ENCODE measurements at places on chromosomes 1 and 21.

DNA sequence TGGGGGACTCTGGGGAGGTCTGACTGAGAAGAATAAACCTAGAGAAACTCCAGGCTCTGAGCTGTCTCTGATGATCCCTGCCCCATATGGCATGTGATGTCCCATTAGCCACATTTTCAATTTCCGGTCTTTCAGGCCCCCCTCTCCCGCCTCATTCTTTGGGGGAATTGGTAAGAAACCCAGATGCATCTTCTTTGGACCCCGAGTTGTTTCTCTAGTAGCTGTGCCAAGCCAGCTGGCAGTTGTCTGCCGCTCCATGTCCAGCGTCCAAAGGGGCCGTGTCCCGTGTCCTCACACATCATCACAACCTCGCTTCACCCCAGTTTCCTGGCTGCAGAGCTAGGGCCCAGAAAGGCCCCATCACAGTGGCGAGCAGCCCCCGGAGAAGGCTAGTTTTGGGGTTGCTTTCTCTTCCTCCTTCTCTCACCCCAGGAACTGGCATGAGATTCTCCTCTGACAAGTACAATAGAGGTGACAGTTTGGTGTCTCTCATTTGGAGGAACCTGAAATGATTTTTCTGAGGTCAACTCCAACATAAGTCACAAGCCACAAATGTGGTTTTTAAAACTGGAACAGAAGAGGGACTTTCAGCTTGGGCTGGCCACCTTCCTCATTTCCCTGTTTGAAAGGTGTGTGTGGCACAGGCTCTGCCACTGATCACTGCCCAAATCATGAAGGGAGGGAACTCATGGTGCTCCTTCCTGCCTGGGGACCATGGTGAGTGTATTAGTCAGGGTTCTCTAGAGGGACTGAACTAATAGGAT lies 6.4 kb upstream of the GPR157 start:
- DNase-seq, result no peak

- no peak for DNase-seq
Observed at GRCh38 chr21:45317398-45318145, 29.9 kb upstream of the POFUT2 start.

GRCh38 chr1:179168536-179168935 lies 60.9 kb downstream of the ABL2 start:
- DNase-seq, result no peak

DNA sequence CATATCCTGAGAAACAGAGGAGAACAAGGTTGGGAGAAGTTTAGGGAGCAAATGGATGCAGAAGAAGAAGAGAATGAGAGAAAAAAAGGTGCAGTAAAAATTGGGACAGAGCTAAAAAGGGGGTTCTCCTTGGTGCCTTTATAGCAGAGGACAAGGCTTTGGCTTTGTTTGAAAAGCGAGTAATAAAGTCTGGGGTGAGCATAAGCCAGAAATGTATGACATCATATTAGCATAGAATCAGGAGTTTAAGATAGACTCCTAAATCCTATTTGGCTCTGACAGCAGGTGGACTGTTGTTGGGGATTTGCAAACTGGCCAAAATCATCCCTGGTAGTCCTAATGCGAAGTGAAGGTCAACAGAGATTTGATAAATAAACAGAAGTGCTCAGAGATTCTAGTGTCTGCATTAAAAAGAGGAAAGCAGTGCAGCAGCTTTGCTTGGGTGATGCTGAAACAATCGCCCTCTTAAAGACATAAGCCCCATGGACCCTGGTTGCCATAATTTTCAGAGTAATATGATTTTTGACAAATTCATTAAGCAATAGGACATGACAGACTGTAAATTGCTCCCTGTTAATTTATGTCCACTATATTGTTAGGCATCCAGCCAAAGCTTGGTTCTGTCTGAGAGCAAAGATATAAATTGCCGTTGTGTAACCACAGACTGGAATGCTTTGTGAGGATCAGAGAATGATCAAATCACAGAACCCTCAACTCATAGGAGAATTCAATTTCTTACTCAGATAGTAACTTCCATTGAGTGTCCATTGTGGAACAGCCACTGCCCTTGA lies 385.0 kb upstream of the NFIA start:
- no peak for DNase-seq

- DNase-seq, result no peak
Observed at GRCh38 chr21:29721221-29721620, 218.6 kb downstream of the GRIK1 start.

DNA sequence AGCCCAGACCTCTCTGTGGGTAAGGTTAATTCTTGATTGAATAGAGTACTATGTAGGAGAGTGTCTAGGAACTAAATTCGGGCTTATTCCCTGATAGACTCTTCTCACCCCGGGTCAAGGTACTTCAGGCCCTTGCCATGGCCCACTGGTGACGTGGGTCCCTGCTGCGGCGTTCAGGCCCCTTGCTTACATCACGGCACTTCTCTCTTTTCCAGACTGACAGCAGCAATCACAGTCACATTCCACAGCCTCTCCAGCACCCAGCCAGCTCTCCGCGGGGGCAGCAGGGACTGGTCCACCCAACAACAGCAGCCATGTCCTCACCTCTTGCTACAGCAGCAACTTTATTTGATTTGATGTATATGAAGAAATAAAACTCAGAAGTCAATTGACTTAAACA lies 401.2 kb upstream of the VAMP3 start:
- DNase-seq, result no peak

- no peak for DNase-seq
Observed at GRCh38 chr1:199202331-199202730, 563.5 kb downstream of the PTPRC start.

GRCh38 chr1:230215031-230215430 lies 148.0 kb downstream of the GALNT2 start:
- DNase-seq, result peak; percentile 31

GRCh38 chr1:182699393-182700350 lies 15.3 kb upstream of the RGS8 start:
- DNase-seq, result peak; percentile 88

- no peak for DNase-seq
Observed at GRCh38 chr1:33155877-33156538, 25.8 kb downstream of the TRIM62 start.

- peak; percentile 31 for DNase-seq
Observed at GRCh38 chr1:182615468-182616129, 11.4 kb upstream of the RGS16 start.

GRCh38 chr1:165877940-165878556 lies 50.6 kb downstream of the UCK2 start:
- no peak for DNase-seq

DNA sequence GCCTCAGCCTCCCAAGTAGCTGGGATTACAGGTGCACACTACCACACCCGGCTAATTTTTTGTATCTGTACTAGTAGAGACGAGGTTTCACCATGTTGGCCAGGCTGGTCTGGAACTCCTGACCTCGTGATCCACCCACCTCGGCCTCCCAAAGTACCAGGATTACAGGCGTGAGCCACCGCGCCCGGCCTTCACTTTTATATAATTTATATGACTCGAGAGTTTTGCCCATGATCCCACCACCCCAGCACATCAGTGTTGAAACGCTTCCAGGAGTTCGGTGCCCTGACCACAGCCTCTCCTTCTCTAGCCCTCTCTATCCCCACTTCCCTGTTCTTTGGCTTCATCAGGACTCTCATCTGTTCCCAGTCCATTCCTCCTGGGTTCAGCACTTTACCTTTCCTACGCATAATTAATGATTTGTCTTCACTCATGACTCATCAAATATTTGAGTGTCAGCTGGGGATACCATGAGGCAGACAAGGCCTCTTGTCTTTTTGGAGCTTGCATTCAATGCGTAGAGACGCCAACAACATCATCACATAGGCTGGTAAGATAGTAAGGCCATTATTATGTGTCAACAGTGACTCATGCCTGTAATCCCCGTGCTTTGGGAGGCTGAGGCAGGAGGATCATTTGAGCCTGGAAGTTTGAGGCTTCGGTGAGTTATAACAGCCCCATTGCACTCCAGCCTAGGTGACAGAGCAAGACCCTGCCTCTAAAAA lies 1.4 kb downstream of the PMF1 start:
- DNase-seq, result no peak

- DNase-seq, result no peak
Observed at GRCh38 chr1:110135666-110136065, 14.6 kb upstream of the SLC6A17 start.

GRCh38 chr1:110434946-110435345 lies 16.0 kb upstream of the PROK1 start:
- no peak for DNase-seq

DNA sequence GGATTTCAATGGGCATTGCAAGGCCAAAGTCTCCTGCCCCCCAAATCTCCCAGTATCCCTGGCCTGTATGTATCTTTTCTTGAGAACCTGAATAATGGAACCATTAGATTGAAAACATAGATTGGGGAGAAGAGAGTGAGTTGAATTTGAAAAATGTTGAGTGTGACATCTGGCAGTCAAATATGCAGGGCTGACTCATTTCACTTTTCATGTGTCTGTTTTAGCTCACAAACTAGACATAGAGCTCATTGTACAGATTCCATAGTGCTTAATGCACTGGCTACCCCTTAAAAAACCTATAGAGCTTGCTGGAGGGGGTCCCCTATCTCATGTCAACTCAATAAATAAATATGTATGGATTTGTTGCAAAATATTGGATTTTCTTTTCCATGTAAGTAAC lies 30.8 kb downstream of the DDR2 start:
- DNase-seq, result no peak

- DNase-seq, result no peak
Observed at GRCh38 chr1:12201352-12202189, 28.3 kb upstream of the VPS13D start.

DNA sequence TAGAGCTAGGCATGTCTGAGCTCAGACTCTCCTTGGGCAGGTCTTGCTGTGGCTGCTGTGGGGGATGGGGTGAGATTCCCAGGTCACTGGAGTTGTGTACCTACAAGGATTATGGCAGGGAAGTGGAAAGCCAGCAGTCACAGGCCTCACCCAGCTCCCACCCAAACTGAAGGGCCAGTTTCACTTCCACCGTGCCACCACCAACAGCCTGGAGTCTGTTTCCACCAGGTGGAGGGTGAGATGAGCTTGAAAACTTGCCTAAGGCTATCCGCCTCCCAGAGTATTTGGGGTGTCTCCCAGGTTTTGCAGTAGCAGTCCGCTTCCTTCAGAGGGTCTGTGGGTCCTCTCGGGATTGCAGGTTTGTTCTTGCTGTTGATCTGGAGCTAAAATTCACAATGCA lies 327.7 kb downstream of the PTPRC start:
- no peak for DNase-seq

DNA sequence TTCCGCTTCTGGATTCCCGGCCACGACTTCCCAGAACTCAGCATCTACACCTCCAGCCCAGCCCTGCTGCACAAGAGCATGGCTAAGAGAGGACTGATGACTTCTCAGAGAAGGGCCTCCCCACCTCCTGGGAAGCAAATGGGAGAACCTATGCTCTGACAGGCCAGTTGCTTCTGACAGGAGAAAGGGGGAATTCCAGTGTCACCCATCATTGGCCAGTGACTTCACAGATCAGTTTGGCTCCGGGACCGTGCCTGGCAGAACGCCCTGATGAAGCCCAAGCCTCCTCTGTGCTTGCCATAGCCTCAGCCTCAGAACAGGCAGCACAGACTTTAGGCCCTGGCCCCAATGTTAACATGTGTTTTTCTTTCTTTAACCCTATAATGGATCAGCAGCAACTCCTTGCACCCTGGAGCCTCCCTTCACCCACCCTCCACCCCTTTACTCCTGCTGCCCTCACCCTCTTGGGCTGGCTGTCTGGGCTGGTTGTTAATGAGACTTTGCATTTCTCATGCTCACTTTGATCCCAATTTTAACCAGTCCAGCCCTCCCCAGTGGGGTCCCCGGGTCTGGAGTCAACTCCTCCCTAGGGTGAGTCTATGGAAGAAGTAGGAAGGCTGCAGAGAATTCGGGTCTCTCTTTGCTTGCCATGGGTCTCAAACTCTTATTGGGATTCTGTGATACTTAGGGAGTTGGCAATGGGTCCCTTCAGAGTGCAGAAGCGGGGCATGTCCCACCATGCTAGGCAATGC lies 42.7 kb upstream of the SLC30A1 start:
- DNase-seq, result no peak

GRCh38 chr1:90400131-90400530 lies 317.0 kb downstream of the BARHL2 start:
- no peak for DNase-seq

DNA sequence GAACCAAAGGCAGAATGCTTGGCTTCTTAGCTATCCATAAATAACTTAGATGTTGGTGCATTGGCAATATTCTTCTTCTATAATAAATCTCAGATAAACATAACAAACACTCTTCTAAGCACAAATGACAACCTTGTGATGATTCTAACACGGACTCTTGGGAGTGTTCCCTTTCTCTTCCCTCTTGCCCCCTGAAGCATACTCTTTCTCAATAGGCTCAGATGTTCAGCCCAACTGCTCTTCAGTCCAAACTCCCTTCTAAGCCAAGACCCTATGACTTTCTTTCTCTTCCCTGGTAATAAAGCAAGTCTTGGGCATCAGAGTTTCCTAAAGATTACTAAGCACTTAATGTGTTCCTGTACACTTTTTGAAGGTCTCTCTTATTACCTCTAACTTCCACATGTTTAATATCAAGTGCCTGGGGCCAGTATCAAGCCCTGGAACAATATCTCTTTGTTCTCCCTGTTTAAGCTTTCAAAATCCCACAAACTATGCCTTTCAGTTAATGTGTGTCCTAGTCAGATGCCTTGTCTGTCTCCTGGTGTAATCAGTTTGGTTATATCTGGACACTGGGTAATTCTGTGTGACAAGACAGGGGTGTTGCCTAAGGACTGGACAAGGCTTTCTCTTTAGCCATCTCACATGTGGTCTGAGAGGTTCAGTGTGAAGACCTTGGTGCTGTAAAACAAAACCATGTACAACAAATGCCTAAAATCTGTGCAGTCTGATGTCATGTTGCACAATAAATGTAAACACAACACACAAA lies 92.9 kb upstream of the IVNS1ABP start:
- DNase-seq, result no peak

- DNase-seq, result no peak
Observed at GRCh38 chr1:8538502-8538901, 220.6 kb downstream of the SLC45A1 start.

GRCh38 chr1:176379626-176380339 lies 83.2 kb upstream of the PAPPA2 start:
- no peak for DNase-seq

- peak; percentile 84 for DNase-seq
Observed at GRCh38 chr21:30408782-30409494, 13.1 kb downstream of the KRTAP13-1 start.

GRCh38 chr21:41098481-41099042 lies 69.4 kb upstream of the BACE2 start:
- no peak for DNase-seq

GRCh38 chr21:35106246-35106835 lies 57.2 kb upstream of the RUNX1 start:
- DNase-seq, result no peak

GRCh38 chr1:30952098-30952497 lies 43.5 kb upstream of the SDC3 start:
- no peak for DNase-seq

GRCh38 chr1:17576519-17576853 lies 37.0 kb downstream of the ARHGEF10L start:
- DNase-seq, result no peak

GRCh38 chr1:190563230-190563629 lies 85.6 kb upstream of the BRINP3 start:
- no peak for DNase-seq

DNA sequence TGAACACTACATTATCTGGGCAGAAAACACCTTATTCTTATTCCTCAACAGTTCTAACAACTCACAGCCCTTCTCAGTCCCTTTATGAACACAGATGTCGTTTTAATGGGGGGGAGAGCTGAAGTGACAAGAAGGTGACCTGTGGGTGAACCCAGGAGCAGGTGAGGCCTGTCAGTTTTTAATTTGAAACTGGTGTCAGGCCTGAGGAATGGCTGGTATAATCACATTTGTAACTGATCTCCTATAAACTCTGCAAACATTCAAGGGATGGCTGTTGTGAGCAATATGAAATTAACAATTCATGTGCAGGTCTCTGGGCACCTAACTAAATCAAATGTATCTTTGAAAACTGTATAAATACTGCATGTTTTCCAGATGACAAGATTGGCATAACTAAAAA lies 362.1 kb upstream of the NR5A2 start:
- no peak for DNase-seq
